ELR (cell line): ENCODE measurements at places on chromosomes 7 and 10.
A peak's percentile ranks its signal among the peaks of the same experiment; 100 is the strongest.

GRCh38 chr10:104913390-104913789 is 272.3 kb downstream of the SORCS3 start:
- DNase-seq, result no peak

DNA sequence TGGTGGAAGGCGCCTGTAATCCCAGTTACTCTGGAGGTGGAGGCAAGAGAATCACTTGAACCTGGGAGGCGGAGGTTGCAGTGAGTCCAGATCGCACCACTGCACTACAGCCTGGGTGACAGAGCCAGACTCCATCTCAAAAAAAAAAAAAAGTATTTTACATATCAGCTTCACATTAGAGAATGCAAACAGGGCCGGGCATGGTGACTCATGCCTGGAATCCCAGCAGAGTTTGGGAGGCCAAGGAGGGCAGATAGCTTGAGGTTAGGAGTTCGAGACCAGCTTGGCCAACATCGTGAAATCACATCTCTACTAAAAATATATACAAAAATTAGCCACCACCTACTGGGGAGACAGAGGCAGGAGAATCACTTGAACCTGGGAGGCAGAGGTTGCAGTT is 31.6 kb downstream of the USP54 start:
- peak; percentile 42 for DNase-seq

DNA sequence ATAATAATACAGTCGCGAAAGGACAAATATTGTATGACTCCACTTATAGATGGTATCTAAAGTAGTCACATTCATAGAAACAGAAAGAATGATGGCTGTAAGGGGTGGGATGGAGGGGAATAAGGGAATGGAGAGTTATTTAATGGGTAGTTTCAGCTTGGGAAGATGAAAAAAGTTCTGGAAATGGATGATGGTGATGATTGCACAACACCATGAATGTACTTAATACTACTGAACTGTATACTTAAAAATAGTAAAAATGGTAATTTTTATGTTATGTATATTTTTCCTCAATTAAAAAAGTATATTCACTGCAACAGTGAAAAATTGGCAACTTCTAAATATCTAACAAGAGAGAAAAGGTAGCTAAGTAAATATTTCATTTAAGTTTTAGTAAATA is 265.8 kb downstream of the EXOC4 start:
- DNase-seq, result no peak

- no peak for DNase-seq
Observed at GRCh38 chr10:131631619-131632018, 269.2 kb upstream of the PPP2R2D start.

DNA sequence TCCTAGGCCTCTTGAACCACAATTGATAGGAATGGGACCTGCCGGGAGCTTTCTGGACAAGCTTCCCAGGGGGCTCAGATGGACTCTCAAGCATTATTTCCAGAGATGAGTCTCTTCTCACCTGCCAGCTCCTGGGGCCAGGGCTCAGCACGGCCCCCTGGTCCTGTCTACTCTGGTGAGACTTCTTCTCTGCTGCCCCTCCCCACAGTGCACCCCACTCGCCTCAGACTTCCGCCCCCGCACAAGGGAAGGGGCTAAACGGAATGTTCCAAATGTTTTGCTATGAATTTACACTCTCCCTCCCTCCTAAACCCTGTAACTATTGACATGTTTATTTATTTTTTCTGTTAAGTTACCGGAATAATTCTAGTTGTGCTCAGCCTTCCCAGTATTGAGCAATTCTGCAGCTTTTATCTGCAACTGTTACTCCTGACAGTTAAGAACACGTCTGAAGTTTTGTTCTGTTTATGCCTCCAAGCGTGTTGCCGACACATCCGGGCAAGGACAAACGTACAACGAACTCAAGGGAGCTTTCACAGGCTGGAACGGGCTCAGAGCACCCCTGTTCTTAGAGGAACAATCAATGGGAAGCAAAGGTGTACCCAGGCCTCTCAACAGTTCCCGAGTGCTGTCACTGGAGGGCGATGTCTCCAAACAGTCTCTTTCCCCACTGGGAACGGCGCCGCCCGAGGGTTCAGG is 55.2 kb downstream of the FHIP2A start:
- DNase-seq, result peak; percentile 76

GRCh38 chr7:157547611-157548010 is 210.8 kb downstream of the DNAJB6 start:
- DNase-seq, result no peak

- no peak for DNase-seq
Observed at GRCh38 chr10:70751356-70751755, 33.8 kb downstream of the TBATA start.

DNA sequence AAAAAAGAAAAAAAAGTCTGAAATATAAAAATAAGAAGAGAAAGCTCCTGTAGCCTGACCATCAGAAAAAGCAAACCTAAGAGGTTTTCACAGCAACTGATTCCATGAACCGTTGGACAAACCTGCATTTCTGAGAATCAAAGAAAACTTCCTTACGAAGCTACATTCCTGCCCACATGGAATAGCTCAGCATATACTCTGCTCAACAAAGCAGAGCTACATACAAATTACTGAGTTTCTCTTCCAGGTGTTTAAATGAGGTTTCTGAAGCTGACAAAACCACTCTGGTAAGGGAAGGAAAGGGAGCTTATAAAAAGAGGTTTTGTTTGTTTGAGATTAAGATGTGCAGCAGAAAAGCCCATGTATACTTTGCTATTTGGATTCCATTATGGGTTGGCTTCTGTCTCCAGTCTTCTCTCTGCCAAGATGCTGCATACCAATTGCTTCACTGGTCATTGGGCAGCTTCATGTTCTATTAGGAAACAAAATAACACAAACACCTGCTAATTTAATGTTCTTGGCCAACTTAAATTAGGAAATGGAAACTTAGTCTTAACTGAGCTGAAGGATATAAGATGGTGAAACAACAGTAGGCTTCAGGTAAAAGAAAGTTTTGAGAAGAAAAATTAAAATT is 314.1 kb downstream of the LRRTM3 start:
- DNase-seq, result no peak

DNA sequence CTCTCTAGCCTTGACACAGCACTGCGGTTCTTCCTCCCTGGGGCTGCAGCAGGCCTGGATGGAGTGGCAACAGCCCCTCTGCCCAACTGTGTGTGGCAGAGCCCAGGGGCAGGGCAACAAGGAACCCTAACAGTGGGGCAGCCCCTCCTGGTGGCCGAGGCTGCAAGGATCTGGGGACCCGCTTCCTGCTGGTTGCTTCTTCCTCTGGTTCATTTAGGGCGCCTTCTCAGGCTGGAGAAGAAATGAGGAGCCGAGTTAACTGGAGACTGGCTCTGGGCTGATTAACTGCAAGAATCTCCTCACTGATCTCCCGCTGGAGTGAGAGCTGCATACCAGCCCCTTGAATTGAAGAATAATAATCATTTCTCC is 80.1 kb upstream of the EMX2 start:
- DNase-seq, result peak; percentile 55

DNA sequence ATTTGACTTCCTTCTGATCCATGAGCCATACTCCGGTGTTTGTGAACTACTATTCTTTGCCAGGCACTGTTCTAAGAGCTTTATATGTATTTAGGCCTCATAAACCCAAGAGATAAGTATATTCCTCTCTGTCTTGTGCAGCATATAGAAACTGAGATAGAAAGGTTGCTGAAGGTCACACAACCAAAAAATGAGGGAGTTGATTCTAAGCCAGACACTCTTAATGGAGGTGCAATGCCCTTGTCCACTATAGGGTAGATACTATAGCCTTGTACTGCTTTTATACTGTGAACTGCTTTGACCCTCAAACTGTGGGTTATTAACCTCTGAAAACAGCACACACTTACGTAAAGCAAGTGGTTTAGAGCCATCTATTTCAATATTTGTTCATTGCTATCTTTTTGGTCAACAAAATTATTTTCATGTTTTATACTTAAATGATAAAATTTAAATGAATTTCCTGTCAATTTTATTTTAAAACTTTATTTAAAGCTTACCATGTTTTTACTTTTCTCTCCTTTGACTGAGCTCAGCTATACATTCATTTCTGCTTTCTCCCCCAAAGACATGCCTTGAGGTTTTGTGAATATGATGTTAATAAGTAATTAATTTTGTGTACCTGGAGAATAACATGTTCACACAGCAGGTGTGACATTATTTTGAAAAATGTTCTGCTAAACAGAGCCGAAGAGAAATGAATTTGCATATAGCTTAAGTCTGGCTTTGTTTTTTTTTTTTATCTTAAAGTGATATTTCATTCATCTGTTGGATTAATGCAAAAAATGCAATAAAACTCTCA is 687.3 kb downstream of the DNAJB9 start:
- peak; percentile 2 for DNase-seq
